Epithelial cell of proximal tubule (primary cell): ENCODE measurements at places on chromosomes 2 and 18.
A peak's percentile ranks its signal among the peaks of the same experiment; 100 is the strongest.

- DNase-seq: no peak
These were observed 156.9 kb downstream of the CCBE1 start for GRCh38 chr18:59540346-59540745.

GRCh38 chr2:72210470-72210869 lies 62.8 kb upstream of the CYP26B1 start:
- DNase-seq: peak; percentile 36

GRCh38 chr2:102034683-102035548 lies 43.2 kb downstream of the IL1R2 start:
- DNase-seq: no peak

GRCh38 chr2:31348618-31349017 lies 65.9 kb downstream of the XDH start:
- DNase-seq: no peak

DNA sequence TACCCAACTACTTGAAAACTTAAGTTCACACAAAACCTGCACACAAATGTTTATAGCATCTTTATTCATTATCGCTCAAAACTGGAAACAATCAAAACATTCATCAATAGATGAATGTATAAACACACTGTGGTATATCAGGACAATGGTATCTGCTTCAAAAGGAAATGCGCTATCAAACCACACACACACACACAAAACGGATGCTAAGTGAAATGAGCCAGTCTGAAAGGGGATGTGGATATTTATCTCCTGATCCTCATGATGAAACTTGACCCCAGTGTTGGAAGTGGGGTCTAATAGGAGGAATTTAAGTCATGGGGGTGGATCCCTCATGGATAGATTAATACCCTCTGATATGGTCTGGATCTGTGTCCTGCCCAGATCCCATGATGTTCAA lies 22.0 kb downstream of the PDCL3 start:
- DNase-seq: no peak

DNA sequence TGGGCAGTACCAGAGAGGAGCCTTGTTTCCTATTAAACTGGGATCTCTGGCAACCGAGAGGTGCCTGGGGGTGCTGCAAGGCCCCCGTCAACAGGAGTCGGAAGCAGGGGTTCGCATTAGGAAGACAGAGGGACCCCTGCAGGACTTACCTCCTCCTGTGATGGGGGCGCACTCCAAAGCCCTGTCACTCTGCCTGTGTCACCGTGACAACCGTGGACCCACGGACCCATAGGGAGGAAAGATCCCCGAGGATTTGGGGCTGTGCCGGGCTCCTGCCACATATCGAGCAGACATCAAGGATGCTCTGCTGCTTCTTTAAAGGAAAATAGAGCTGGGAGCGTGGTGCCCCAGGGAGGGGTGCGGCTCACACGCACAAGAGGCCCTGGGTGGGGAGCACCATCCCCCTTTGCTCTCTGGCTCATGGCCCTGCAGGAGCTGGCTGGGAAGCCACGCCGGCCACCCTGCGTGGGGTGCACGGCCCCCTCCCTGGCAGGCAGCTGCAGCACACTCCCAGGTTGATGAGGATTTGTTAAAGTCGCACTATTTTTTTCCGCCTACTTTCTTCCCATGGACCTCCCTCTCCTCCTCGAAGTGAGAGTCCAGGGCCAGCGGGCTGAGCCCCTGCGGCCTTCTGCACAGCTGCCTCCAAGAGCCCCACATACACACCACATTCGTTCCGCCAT lies 167.5 kb downstream of the TWIST2 start:
- no peak for DNase-seq
